ENCODE measurements at places on chromosomes 2 and 18.

DNA sequence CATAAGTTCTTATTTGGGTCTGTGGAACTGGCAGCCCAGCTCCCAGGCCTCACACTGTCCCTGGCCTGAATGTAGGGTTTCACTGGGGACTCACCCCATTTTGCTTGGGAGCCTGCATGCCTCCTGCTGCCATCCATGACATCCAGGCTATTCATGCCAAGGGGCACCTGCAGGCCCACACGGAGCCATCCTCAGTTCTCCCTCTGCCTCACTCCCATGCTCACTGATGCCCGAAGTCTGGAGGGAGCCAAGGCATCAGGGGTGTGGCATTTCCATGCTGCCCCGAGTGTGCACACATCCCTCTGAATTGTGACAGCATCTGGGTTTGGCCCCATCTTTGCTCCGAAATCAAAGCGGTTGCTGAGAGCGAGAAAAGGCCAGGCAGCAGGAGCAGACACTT lies 67.4 kb upstream of the ZNF804A start:
- no peak for DNase-seq

- no peak for DNase-seq
Observed at GRCh38 chr2:119422360-119423107, 9.1 kb upstream of the TMEM37 start.

DNA sequence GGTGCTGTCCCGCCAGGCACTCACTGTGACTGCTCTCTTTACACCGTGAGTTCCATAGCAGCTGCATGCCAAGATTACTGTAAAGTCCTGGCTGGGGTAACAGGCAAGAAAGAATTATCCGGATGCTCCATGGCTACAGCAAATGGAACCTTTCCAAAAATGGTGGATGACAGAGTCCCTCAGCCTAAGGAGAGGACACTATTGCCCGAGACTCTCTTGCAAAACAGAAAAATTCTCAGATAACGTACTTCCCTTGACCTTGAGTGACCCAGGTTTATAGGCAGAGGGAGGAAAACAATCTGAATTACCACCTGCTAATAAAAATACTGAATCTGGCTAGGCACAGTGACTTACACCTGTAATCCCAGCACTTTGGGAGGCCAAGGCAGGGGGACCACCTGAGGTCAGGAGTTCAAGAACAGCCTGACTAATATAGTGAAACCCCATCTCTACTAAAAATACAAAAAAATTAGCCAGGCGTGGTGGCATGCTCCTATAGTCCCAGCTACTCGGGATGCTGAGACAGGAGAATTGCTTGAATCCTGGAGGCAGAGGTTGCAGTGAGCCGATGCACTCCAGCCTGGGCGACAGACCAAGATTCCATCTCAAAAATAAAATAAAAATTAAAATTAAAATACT lies 4.5 kb downstream of the CYS1 start:
- no peak for DNase-seq

- DNase-seq = no peak
Observed at GRCh38 chr2:73917696-73918207, 8.9 kb upstream of the DGUOK start.

GRCh38 chr2:125408874-125409538 lies 1247.0 kb upstream of the GYPC start:
- DNase-seq = no peak

DNA sequence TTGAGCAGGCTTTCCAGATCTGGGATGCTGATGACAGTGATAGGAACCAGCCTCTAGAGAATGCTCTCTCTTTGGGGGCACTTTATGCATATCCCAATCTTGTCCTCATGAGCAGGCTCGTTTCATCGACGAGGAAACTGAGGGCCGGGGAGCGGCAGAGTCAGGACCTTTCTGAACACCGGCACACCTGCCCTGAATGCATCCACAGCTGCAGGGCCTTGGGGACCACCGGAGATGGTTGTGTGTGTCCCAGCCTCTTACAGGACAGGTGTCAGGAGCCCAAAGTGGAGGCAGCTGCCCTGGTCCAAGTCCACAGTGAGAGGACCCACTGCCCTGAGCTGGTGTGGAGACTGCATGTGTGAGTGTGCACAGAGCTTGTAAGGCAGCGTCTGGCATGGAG lies 47.6 kb upstream of the FAHD2A start:
- DNase-seq = no peak

DNA sequence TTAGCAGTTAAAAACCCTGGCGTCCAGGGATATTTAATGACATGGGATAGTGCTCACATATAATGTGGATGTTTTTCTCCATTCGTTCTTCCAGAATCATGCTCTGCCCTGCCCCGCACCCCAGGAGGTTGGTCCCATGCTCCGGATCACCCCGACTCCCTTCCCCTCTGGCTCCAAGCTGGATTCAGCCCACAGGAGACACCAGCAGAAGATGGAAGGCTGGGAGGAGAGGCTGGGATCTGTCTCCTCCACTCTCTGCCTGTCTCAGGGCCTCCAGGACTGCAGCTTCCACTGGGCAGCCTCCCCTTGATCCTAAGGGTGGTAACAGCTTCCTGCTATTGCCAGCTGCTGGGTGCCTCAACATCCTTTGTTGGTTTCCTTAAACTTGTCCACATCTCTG lies 24.5 kb downstream of the TMEM177 start:
- DNase-seq = no peak

DNA sequence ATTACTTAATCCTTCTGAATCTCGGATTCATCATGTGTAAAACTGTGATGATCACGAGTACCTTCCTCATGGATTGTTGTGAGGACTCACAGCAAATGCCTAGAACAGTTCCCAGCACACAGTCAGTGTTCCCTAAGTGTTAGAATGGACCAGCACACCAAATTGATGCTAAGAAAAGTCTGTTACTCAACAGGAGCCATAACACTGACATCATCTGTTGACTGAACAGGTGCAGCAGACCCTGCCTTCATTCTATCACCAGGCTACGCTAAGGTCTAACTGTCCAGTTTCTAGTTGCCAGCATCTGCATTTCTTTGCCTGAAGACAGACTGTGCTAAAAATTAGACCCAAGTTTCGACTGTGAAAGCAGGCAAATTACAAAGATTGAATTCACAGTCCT lies 18.6 kb downstream of the DTNB start:
- no peak for DNase-seq

DNA sequence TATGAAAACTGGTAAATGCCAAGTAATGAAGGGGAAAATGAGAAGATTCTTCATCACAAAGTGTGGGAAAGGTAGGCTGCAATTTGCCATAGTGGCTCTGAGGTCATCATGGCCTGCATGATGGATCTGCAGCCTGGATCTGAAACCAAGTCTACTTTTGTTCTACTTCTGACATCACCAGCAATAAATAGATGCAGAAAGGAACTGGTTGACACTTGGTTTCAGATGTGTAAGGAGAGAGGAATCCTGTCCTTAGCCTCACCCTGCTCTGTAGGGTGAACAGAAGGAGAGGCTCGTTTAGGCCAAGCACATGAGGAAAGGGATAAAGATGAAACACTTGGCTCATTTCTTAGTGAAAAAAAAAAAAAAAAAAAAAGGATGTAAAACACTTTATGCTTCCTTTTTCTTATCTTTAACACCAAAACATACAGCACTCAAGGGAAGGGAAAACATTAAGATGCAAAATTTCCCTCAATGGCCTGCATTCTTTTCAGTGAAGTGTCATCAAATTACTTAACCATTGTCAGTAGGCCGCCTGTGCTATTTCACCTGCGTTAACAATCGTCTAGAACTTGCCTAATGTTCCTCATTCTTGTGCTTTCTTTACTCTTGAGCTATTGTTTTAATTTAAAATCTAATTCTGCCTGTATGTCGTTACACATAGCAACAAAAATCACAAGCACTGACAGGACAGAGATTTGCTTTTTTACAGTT lies 3.9 kb downstream of the NEB start:
- DNase-seq = no peak

- DNase-seq = no peak
Observed at GRCh38 chr2:212237350-212238095, 301.1 kb downstream of the ERBB4 start.

DNA sequence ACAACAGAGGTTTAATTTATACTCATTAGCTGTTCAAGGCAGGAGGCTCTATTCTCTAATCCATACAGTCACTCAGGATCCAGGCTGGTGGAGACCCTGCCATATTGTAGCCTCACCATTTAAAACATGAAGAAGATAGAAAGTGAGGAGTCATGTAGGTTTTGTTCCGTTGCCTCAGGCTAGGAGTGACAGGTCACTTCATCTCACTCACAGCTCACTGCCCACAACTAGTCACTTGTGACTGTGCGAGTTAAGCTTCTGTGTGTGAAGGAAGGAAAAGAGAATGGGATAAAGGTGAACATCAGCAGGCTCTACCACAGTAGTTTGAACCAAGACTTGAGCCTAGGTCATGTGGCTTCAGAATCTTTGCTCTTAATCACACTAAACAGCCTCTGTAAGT lies 9.0 kb upstream of the IGFBP2 start:
- no peak for DNase-seq

DNA sequence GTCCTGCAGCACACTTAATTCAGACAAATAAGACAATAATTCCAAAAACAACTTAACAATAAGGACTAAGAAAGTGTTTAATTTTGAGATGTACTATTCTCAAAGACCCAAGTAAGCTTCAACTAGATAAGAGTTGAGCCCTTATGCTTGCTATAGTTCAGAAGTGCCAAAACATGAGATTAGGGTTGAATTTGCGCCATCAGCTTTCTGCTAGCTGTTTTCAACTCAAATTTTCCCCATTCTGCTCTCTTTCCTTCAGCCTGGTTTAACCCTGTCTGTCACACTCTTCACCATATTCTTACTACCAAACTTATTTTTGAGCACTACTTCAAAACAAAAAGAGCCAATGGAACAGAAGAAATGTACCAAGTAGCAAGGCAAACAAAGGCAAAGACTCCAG lies 4.1 kb downstream of the NFE2L2 start:
- DNase-seq = no peak

DNA sequence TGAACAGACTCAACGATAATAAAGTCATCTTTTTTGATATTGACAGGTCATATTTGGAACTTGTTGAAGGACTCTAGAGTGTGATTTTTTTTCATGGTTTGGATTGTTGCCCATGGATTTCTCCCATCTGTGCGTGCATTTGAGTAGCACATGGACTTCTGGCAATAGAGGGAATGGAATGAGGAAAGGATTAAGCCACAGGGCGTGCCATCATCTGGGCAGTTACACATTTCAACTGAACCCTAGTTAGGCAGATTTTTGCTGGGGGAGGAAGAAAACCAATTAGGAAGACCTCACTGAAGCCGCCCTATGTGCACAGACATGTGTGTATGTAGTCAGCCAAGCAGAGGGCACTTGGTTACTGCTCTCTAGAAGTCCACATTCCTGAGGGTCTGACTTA lies 72.6 kb downstream of the TPGS2 start:
- DNase-seq = no peak

DNA sequence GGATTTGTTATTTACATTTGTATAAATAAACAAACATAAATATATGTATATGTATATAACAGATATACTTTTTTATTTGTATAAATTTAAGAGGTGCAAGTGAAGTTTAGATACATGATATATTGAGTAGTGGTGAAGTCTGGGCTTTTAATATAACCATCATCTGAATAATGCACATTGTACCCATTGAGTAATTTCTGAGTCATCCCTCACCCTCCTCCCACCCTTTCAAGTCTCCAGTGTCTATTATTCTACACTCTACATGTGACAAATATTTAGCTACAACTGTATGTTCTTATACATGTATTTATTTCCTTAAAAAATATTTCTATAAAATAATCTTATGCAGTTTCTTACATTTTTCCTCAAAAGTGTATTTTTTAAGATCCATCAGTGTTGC lies 358.7 kb upstream of the TFPI start:
- no peak for DNase-seq

GRCh38 chr2:37827911-37828511 lies 97.1 kb upstream of the RMDN2 start:
- DNase-seq = no peak

DNA sequence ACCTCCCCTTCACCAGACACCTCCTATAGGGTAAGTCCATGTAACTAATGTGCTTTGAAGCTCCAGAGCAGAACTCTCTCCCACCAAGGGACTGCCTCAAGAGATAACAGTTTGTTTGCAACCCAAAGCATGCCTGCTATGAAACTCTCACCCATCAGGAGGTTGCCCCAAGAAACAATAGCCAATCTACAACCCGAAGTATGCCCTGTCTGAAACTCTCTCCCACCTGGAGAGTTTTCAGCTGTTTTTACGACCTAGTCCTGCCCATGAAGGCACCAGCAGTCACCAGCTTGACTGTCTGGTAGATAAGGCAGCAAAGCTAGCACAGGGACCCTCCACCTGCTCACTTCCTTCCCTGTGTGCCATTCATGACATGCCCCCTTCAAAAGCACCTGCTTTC lies 533.9 kb upstream of the CRIM1 start:
- DNase-seq = no peak

DNA sequence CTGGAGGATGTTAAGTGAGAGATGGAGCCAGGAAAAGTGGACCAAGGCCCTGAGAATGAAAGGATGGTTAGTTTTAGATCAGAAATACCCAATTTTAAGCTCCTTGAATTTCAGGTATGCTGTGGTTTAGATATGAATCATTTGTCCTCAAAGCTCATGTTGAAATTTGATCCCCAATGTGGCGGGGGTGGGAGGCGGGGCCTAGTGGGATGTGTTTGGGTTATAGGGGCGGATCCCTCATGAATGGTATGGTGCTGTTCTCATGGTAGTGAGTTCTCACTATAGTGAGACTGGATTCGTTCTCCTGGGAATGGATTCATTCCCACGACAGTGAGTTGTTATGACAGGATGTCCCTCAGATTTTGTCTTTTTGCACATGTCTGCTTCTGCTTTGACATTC lies 11.4 kb downstream of the MYO5B start:
- DNase-seq = no peak

DNA sequence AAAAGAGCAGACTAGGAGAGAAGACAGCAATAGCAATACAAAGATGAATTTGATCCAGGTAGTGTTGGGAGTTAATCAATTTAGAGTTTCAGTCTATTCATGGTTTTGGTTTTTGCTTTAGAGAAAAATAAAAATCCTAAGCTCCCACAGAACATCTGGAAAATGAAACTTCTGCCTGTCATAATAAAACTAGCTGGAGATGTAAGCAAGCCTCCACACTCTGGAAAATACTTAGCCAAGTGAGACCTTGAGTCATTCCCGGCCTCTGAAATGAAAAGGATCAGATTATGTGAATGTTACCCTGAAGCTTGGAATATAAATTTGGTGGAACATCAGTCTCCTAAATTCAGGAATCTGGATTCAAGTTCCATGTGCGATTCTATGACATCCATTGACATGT lies 485.6 kb upstream of the SPRED2 start:
- no peak for DNase-seq

DNA sequence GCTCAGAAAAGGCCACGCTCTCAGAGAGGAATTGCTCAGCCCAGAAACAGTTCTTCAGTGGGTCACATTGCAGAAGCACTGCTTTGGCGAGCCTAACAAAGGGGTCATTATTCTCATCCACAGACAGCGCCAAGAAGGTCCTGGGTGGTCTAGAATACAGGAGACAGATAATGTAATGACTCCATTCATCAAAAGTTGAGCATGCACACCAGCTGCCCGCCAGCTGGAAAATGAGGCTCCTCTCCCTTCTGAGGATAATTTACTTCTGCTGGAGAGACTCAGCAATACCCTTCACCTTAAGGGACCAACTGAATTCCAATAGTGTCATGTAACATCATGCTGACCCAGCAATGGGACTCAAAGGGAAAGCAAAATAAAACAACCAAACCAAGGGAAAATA lies 79.9 kb downstream of the TRIB2 start:
- no peak for DNase-seq

- no peak for DNase-seq
Observed at GRCh38 chr2:109217362-109218086, 88.5 kb downstream of the SH3RF3 start.

GRCh38 chr2:155111070-155111469 lies 412.6 kb downstream of the KCNJ3 start:
- no peak for DNase-seq

GRCh38 chr2:237600205-237600846 lies 9.8 kb upstream of the RAB17 start:
- no peak for DNase-seq
